ENCODE measurements at places on chromosomes 6 and 20. TPM values are rescaled to one million over a fixed set of nuclear protein-coding genes. Genes with fewer than 3 reads are reported as not detected.

GFOD1 gene
- total RNA-seq, result 20.2 TPM

CNPY3 gene
- 84.0 TPM for total RNA-seq

GTSF1L gene
- total RNA-seq, result not detected

TRIM31 gene
- total RNA-seq, result 0.62 TPM

PBOV1 gene
- not detected for total RNA-seq

LRRC1 gene
- 13.4 TPM for total RNA-seq

COL12A1 gene
- total RNA-seq, result 36.6 TPM

DNAH8 gene
- 0.03 TPM for total RNA-seq

CYP39A1 gene
- 5.4 TPM for total RNA-seq

PNLDC1 gene
- 0.27 TPM for total RNA-seq

CGAS gene
- 10.4 TPM for total RNA-seq

C6orf47 gene
- 24.7 TPM for total RNA-seq

SCUBE3 gene
- total RNA-seq, result 0.56 TPM

CST7 gene
- 11.7 TPM for total RNA-seq

TRIM10 gene
- not detected for total RNA-seq

OR2B6 gene
- total RNA-seq, result not detected

CCM2L gene
- 18.8 TPM for total RNA-seq

PPIL6 gene
- 10.6 TPM for total RNA-seq

SPTLC3 gene
- total RNA-seq, result 18.7 TPM

SLC22A7 gene
- not detected for total RNA-seq

BPIFB4 gene
- total RNA-seq, result not detected

CAGE1 gene
- total RNA-seq, result not detected

ERMARD gene
- total RNA-seq, result 25.4 TPM

IP6K3 gene
- total RNA-seq, result 3.5 TPM

GHRH gene
- not detected for total RNA-seq

CGA gene
- not detected for total RNA-seq

EPB41L1 gene
- total RNA-seq, result 68.9 TPM

OPN5 gene
- total RNA-seq, result not detected

VGLL2 gene
- not detected for total RNA-seq

RBM24 gene
- 1.2 TPM for total RNA-seq
